Stimulated activated CD8-positive, alpha-beta memory T cell treated with anti-CD3 and anti-CD28 coated beads, Interleukin-12 subunit alpha, Interleukin-12 subunit beta, amount 100 ng/mL, for 1 hour (primary cell): ENCODE measurements at places on chromosomes 5 and 9.

DNA sequence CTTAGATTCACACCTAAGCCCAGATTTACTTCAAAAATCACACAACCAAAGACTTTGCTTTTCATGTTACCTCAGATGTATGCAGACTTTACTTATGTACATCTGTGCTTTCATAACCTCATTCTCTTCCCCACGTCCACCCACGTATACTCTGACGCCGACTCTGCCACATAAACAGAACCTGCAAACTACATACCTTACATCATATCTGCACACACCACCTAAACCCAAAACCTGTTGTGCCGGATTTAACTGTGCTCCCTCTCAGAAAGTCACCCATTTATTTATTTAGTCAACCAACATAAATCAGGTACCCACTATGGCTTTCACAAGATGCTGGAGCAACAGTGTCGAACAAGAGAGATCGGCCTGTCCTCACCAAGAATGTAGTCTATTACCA lies 1.0 kb upstream of the DPYSL3 start:
- no peak for DNase-seq

GRCh38 chr9:131349881-131350563 lies 43.9 kb upstream of the PRRC2B start:
- DNase-seq, result peak; percentile 77

- no peak for DNase-seq
These were observed 9.7 kb upstream of the RNU6ATAC start for GRCh38 chr9:134174073-134174449.

DNA sequence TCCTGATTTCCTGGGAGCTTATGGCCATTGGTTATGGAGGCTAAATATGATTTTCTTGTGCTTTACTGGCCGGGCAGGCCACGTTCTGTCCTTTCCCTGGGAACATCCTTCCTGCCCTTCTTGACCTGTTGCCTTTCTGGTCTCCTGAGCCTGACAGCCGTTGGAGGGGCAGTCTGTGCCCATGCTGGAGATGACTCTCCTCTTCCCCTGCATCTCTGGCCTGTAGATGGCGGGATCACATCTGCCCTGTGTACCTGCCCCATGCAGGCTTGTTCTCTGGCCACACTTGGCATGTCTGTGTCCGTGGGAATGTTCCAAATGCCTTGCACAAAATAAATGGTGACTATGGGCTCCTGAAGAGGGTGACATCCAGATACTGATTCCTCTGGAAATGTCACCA lies 253.1 kb upstream of the IRX4 start:
- no peak for DNase-seq

DNA sequence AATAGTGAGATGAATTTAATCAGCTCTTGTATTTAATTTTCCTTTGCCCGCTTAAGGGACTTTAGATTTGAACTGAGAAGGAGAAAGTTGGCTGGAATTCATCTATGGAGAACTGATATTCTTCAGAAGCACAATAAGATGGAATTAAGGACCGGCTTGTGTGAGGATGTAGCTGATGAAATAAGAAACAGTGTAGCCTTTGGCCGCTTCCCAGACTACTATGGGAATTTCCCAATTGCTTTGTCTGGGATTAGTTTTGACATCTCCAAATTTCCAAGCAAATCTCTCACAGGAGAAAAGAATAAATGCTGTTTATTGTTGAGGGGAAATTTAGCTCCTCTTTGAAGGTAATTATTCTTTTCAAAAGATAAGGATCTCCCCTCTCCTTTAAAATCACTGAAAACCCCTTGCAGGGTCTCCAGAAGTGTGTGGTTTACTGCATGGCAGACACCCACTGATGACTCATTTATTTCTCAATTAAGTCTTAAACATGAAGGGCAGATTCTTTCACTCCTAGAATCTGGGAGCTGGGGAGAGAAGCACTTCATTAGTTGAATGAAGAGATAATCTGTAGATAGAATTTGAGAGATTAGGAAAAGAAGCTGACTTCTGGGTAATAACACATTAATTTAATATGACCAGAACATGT lies 606.5 kb upstream of the ADAMTS16 start:
- no peak for DNase-seq

GRCh38 chr5:81422671-81423070 lies 28.7 kb upstream of the ACOT12 start:
- no peak for DNase-seq

DNA sequence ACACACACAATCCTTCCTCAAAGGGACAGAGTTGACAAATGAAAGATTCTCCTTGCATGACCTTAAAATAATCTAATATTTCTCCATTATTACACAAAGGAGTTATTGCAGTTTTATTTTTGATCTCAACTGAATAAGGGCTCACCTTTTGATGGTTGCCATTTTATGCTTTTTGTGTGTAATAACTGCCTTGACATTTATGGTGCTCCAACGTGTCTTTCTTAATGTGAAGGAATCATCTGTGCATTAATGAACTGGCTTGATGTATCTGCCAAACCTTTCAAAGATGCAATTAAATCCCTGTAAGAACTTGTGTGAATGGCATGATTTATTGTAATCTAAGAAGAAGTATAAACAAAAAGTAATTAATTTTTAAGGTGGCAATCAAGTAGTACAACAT lies 1519.8 kb upstream of the CDH9 start:
- no peak for DNase-seq

DNA sequence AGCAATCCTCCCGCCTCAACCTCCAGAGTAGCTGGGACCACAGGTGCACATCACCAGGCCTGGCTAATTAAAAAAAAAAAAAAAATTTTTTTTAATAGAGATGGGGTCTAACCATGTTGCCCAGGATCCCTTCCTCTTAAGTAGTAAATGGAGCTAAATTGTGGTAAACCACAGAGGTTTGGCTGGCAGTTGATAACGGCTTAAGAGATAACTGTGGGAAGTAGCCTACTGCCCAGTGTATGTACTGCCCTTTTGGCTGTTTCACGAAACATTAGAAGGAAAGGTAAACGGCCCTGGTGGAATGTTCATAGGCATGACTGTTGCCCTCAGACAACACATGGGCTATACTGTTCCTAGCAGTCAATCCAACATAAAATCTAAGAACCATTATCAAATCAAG lies 44.4 kb downstream of the HMGCR start:
- no peak for DNase-seq

DNA sequence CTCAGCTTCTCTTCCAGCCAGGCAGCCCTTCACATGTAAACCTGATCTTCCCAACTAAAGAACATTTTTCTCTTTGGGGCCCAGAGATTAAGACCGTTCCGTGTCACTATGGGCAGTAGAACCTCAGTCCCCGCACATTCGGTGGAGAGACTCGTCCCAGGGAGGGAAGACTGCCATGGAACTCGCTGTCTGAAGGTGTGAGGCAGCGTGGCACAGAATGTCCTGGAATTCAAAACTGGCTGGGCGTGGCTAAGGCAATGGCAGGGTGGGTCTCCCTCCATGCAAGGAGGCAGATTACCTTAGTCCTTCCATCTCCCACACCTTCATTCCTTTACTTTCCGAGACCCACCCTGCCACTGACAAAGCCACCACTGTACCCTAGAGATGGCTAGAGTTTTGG lies 57.4 kb upstream of the ZNF354A start:
- no peak for DNase-seq

DNA sequence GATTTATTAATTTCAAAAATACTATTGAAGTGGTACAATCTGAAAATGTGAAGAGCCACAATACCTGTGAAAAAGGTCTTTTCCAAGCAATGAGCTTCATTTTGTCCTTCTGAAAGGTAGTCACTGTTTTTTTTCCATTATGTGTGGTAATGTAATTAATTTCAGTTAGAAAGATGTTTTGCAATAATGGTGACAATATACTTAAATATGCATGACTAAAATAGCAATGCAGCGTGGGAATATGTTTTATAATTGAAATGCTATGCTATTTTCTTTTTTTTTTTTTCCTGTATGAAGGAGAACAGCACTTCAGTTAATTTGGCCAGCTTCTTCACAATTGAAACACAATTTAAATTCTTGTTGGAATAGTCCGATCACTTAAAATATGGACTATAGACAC lies 41.9 kb downstream of the NPR3 start:
- DNase-seq, result no peak

DNA sequence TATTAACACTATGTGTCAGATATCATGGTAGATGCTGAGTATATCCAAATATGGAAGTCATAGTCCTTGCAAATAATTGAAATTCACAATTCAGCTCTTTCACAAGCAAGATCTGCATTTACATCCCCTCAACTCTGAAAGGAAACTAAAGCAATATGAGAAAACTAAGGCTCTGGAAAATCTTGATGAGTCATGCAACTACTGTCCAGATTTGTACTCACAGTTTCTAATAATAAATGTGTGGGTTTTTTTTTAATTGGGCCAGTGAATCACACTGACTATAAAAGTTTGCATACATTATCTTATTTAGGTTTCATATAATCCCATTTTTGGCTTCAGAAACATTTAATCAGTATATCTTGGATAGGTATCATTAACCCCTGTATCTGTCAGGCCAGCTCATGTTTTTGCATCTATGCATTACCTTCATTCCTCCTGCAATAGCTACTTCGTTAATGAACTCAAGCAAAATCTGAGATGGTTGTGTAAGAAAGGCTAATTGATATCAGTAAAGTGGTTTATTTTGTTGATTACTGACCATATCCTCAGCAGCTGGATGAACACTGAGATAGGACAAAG lies 58.7 kb upstream of the PRR16 start:
- no peak for DNase-seq

GRCh38 chr5:108001222-108001621 lies 330.5 kb upstream of the EFNA5 start:
- DNase-seq, result no peak

GRCh38 chr5:122690266-122690665 lies 84.6 kb upstream of the SNX2 start:
- DNase-seq, result no peak

DNA sequence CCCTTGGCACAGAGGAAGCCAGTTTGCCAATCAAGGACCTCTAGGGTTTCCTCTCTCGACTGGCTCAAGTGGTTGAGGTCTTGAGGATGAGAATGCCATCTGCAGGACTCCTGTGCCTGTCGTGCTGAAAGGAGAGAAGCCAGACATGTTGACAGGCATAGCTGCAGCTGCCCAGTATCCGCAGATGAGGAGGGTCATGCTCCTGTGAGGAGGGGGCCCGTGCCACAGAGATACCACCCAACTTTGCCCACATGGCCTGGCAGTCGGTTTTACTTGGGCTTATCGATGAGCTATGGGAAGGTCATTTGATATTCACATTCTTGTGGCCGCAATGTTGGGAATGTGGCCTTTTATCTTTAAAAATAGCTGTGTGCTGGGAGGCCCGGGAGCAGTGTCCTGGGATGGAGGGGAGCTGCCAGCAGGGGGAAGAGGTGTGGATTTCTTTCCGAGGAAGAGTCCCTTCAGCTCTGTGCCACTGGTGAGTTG lies 17.4 kb downstream of the FRMPD1 start:
- DNase-seq, result no peak

GRCh38 chr9:115494393-115494792 lies 376.4 kb upstream of the TNC start:
- DNase-seq, result no peak

DNA sequence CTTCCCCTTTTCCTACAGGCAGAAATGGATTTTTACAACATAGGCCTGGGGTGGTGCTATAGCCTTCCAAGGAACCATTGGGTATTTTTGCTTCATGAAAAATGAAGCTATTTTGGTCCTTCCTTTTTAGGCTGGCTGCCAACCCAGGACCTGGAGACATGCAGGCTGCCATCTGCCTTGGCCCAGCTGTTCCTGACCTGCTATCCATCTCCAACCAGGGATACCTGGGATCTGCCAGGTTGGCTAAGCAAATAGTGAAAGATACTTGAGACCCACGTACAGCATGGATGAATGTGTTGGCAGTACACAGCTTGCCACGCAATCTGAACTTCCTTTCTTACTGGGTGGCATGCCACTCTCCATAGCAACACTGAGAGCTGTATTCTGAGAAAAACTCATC lies 31.1 kb downstream of the MRPS27 start:
- no peak for DNase-seq

- DNase-seq, result no peak
These were observed 106.3 kb downstream of the CCDC192 start for GRCh38 chr5:127809533-127809932.

GRCh38 chr5:39226100-39226451 lies 6.7 kb upstream of the FYB1 start:
- DNase-seq, result no peak

GRCh38 chr9:73597771-73598170 lies 446.1 kb downstream of the ANXA1 start:
- DNase-seq, result no peak

DNA sequence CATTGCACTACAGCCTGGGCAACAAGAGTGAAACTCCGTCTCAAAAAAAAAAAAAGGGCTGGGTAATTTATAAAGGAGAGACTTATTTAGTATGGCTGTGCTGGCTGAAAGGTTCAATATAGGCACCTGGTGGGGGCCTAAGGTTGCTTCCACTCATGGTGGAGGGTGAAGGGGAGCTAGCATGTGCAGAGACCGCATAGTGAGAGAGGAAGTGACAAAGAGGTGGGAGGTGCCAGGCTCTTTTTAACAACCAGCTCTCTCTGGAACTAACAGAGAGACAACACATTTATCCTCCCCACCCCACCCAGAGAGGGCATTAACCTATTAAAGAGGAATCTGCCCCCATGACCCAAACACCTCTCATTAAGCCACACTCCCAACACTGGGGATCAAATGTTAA lies 28.9 kb upstream of the SERINC5 start:
- no peak for DNase-seq

GRCh38 chr5:67752357-67752708 lies 463.2 kb upstream of the PIK3R1 start:
- DNase-seq, result no peak

GRCh38 chr5:170278611-170279458 lies 18.7 kb downstream of the LCP2 start:
- peak; percentile 78 for DNase-seq

DNA sequence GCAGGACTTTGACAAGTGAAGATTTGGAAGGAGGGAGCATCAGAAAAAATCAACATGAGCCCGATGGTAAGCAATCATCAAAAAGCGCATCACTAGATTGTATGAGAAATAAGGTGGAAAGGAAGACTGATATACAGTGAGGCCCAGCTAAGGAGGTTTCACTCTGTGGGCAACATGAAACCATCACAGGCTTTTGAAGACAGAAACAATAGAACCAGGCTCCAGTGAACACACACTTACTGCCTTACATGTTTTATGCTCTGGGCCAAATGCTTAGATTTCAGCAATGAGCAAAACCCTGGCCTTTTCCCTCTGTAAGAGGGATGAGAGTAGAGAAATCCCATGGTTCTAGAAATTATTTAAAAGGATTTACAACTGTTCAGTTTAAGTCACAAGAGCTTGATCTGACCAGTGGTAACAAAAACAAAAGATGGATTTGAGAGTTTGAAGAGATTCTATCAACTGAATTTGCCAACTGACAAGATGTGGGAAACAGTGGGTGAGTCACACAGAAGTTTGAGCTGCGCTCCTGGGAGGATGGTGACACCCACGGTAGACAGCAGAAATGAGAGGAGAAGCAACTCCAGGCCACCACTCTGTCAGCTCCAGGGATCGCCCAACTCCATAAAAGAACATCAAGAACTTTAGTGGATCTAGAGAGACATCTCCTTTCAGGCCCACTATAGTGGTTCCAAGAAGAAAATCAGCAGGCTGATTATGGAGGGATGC lies 261.8 kb downstream of the MCTP1 start:
- no peak for DNase-seq

GRCh38 chr5:112161392-112161748 lies 257.7 kb downstream of the EPB41L4A start:
- no peak for DNase-seq
